ENCODE measurements at places on chromosomes 7 and 10.

DNA sequence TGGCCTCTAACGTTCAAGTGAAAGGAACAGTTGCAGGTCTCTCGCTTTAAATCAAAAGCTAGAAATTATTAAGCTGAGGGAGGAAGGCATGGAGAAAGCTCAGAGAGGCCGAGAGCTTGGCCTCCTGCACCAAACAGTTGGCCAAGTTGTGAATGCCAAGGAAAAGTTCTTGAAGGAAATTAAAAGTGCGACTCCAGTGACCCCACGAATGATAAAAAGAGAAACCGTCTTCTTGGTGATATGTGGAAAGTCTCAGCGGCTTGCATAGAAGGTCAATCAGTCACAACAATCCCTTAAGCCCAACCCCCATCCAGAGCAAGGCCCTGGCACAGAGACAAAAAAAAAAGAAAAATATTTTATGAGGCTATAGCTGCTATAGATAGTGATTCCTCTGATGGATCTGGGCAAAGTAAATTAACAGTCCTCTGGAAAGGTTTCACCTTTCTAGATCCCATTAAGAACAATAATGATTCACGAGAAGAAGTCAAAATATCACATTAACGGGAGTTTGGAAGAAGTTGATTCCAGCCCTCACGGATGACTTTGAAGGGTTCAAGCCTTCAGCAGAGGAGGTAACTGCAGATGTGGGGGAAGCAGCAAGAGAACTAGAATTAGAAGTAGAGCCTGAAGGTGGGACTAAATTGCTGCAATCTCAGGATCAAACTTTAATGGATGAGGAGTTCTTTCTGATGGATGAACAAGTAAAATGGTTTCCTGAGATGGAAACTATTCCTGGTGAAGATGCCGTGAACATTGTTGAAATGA, 42.5 kb upstream of the INPP5A start:
- no peak for DNase-seq

- no peak for DNase-seq
Measured at GRCh38 chr10:77899690-77900089, 26.9 kb downstream of the DLG5 start.

GRCh38 chr7:47505312-47506007, 76.5 kb downstream of the TNS3 start:
- no peak for DNase-seq

DNA sequence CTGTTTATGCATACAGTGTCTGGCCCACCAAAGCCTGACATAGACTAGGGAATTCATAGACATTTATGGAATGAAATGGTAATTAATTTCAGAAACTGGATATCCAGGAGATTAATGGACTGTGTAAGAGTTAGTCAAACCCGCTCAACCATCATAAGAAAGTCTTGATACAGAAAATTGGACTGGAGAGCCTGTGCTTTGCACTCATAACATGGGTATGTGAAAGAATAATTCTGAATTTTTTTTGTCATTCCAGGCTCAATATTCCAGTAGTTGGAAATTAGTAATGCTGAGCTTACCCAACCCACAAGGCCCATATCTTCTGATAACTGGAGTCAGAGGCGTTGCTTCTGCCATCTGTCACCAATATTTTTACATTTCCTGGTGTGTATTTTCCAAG, 799.7 kb upstream of the IGFBP3 start:
- no peak for DNase-seq

GRCh38 chr10:74871595-74872382, 45.4 kb downstream of the KAT6B start:
- DNase-seq = no peak

DNA sequence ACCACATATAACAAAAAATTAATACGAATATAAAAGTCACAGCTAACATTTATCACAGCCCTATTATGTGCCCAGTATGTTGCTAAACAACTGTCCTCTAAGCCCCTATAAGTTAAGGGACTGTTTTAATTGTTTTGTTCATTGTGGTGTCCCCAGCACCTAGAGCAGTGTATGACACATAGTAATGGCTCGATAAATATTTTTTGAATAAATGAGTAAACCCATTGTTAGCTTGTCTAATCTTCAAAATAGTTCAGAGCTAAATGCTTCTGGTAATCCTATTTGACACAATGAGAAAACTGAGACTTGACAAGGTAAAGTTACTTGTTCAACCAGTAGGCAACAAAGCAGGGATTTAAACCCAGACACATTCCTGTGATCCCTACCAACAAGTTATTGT, 78.4 kb upstream of the NEUROD6 start:
- DNase-seq = no peak

DNA sequence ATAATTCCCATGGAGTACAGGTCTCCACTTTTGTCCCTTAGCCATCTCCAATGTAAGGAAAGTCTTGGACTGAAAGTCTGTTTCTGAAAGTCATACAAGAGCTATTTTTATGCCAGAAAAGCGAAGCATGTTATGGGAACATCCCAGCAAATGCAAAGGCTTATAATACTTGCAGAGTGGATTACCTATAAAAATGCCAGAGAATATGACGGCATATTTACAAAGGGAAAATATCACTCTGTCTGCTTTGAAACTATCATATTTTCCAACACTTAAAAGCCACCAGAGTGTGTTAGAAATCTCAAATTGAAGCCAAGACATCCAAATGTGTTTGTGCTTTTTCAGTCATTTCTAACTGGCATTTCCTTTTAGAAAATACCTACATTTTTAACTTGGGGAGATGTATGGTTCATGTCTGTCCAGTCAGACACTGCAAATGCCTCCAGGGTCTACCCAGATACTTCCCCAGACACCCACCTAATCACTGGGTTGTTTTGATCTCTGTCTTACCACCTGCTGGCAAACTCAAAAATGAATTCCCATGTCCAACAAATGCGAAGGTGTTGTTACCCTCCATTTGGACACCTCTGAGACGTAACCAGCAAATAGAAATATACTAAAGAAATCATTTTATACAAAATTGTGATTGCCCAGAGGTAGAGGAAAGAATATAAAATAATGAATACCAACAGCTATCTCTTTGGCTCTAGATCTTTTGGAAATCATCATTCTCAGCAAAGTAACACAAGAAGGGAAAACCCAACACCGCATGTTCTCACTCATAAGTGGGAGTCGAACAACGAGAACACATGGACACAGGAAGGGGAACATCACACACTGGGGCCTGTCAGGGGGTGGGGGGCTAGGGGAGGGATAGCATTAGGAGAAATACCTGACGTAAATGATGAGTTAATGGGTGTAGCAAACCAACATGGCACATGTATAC, 1.2 kb downstream of the ITIH2 start:
- DNase-seq = no peak

DNA sequence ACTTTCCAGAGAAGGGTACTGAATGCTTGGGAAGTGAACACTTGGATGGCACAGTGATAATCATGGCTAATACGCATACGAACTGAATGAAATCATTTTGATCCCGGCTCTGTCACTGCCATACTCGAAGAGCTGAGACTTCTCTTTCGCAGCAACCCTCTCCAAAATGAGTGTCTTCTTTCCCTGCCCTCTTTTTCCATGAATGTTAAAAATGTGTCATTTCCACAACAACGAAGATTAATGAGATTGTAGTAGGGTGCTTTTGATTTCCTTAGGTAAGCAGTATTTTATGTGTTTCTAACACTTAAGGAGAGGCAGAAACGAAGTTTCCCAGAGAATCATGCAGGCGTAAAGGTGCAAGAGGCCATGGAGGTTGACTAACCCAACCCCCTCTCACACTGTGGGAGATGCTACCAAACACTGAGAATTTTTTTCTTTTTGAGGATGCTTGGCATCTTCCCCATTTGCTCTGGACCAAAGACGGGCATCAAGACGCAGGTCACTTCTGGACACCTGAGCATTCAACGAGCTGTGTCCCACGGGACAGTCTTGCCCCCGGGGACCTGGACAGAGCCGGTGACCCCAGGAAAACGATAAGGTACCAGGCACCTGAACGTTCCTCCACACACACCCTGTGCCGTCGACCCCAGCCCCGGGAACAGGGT, 823 bp downstream of the COPG2 start:
- DNase-seq = no peak

DNA sequence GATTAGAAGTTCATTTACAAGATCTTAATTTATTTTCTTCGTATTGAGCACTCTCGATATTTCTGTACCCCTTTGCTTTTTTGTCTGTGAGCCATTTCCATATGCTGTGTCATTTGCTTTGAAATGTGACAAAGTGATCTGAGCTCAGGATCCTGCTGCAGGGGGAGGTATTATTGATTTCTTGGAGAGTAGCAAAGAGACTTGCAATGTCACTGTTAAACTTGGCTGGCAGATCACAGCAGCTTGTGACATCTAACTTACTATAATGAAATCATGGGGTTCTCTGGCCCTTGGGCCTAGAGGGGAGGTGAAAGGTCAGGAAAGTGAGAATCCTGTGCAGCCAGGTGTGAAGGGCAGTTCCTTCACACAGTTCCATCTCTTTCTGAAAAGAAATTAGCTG, 923.4 kb downstream of the REEP3 start:
- no peak for DNase-seq

DNA sequence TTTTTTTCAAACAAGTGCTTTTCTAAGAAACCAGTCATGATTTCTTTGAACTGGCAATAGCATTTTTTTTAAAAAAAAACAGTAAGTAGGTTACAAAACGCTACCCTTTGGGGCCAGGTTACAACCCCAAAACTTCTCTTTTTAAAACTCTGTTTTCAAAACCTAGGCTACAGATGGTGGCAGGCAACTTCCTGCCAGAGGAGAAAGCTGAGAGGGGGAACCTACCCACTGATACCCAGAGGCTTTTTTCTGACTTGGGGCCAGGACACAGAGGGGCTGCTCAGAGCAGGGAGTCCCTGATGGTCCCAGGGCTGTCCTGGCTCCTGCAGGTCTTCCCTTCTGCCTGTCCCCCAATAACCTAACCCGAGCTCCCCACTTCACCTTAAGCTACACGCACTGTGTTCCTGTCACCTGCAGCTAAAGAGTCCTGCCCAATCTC, 6.9 kb downstream of the STN1 start:
- DNase-seq = no peak

DNA sequence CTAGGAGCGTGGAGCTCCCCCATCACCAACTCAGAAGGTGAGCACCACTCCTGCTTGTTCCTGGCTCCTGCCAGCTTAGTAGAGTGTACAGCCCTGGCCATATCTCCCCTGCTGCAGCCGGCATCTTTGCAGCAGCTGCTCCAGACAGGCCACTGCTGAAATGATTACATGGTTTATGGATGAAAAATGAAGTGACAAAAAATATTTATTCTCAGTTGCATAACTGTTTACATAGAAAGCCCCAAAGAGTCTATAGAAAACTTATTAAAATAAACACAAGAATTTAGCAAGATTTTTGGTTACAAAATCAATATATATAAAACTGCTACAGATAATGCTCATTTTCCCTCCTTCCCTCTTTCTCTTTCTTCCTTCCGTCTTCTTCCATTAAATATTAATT, 27.2 kb downstream of the C10orf67 start:
- no peak for DNase-seq

- no peak for DNase-seq
Measured at GRCh38 chr7:39609113-39609934, 14.0 kb upstream of the RALA start.

- no peak for DNase-seq
Measured at GRCh38 chr7:55591282-55591931, 19.1 kb upstream of the VOPP1 start.

- DNase-seq = peak; percentile 50
Measured at GRCh38 chr7:29285444-29285793, 90.8 kb downstream of the CHN2 start.

DNA sequence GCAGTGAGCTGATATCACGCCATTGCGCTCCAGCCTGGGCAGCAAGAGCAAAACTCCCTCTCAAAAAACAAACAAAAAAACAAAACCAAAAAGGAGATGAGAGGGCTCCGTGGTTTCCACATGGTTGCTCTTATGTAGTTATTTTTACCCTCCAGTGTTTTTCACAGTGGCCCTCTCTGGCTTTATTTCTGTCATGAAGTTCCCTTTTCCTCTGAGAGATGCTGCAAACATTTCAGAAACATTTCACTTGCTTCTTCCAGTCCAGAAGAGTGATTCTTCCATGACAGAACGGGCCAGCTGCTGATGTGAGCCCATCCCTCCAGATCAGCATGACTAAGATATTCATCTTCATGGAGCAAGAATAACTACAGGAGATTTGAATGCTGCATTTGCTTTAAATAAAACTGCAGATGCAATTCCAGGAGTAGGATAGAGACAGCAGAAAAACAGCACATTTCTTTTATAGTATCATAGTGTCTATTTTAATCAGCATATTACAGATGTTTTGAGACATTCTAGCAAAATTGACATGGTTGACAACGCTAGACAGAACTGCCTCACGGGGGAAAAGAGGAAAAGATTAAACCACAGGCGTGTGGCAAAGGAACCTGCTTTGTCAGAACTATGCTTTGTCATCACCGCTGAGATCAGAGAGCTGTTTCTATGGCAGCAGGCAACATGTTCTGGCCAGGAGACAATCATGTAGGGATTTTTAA, 40.3 kb downstream of the NRCAM start:
- DNase-seq = peak; percentile 3

DNA sequence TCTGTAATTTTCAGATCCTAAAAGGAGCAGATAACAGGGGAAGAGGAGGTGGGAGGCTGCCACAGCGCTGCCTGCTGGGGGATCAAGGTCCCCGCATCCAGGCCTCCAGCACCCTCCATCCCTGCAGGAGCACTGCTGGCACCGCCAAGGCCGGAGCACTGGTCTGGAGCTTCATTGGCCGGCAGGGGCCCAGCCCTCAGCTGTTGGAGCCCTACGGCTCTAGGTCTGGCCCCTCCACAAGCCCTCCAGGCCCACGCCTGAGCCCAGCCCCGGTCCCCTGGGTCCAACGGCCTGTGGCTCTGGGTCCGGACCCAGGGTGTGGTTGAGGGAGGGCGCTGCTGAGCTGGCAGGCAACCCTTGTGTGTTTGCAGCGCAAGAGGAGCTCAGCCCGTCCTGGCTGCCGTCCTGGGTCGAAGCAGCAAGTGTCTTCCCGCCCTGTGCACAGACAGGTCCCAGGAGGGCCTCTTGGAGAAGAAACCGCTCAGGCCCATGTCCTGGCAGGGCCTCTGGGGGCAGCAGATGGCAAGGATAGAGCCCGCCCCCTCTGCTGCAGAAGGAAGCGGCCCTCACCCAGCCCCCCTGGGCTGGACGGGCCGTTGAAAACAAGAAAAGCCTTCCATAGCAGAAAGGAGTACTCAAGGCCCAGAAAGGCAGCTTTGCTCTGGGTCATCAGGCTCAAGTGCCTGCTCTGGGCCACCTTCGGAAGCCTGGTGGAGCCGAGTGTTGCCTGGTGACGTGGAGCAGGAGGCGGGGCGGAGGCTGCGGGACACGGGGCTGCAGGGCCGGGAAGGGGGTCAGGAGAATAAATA, 54.3 kb upstream of the TNRC18 start:
- DNase-seq = no peak
